Regular cardiac myocyte (primary cell): ENCODE measurements at places on chromosomes 16 and 17. TPM values are rescaled to one million over a fixed set of nuclear protein-coding genes. Genes with fewer than 3 reads are reported as not detected.

MYO15A gene
- total RNA-seq, result under 0.01 and 0.56 TPM in 2 replicates

RPH3AL gene
- 0.56 and 1.2 TPM in 2 replicates for total RNA-seq

CCDC200 gene
- total RNA-seq, result not detected in 2 replicates

CUEDC1 gene
- total RNA-seq, result 7.7 and 7.9 TPM in 2 replicates

USH1G gene
- under 0.01 TPM in 1 of 2 replicates, not detected in the other for total RNA-seq

TBC1D3H gene
- total RNA-seq, result not detected in 2 replicates

MYH13 gene
- total RNA-seq, result not detected in 2 replicates

NPTX1 gene
- 5.6 and 8.4 TPM in 2 replicates for total RNA-seq

ZNF319 gene
- 1.4 and 2.7 TPM in 2 replicates for total RNA-seq

TBC1D3 gene
- not detected in 2 replicates for total RNA-seq

KCNJ2 gene
- total RNA-seq, result 3.9 and 7.3 TPM in 2 replicates

EVPLL gene
- total RNA-seq, result not detected in 2 replicates

ZP2 gene
- not detected in 2 replicates for total RNA-seq

KRTAP1-1 gene
- total RNA-seq, result under 0.01 TPM in 1 of 2 replicates, not detected in the other

USP31 gene
- 5.4 and 6.2 TPM in 2 replicates for total RNA-seq

TBX21 gene
- not detected in 2 replicates for total RNA-seq

RANGRF gene
- total RNA-seq, result 5.4 and 20.1 TPM in 2 replicates

WFIKKN1 gene
- under 0.01 and 0.19 TPM in 2 replicates for total RNA-seq

SREBF1 gene
- total RNA-seq, result 15.2 and 35.1 TPM in 2 replicates

CACNA1G gene
- under 0.01 TPM in 2 replicates for total RNA-seq

PDILT gene
- total RNA-seq, result not detected in 2 replicates

PRR35 gene
- total RNA-seq, result not detected in 2 replicates

PPP1R1B gene
- total RNA-seq, result not detected in 2 replicates

SYNGR3 gene
- total RNA-seq, result 2.3 and 2.8 TPM in 2 replicates

CFAP119 gene
- total RNA-seq, result 1.4 and 2.7 TPM in 2 replicates
